ENCODE measurements at places on chromosomes 13 and 19.

DNA sequence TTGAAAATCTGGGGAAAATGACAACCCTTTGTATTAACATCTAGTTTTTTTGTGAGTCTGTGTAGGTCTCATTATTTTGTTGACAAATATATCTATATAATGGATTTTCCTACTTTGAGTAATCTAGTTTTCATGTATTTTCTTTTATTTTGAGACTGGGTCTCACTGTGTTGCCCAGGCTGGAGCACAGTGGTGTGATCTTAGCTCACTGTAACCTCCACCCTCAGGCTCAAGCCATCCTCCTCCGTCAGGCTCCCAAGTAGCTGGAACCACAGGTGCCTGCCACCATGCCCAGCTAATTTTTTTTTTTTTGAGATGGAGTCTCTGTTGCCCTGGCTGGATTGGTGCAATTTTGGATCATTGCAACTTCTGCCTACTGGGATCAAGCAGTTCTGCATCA lies 9.2 kb downstream of the ZNF525 start:
- ATAC-seq = no peak

- ATAC-seq = no peak
These were observed 2.3 kb upstream of the ADAMTS10 start for GRCh38 chr19:8612807-8613171.

- ATAC-seq = no peak
These were observed 93.5 kb downstream of the ZDHHC20 start for GRCh38 chr13:21365574-21365973.

DNA sequence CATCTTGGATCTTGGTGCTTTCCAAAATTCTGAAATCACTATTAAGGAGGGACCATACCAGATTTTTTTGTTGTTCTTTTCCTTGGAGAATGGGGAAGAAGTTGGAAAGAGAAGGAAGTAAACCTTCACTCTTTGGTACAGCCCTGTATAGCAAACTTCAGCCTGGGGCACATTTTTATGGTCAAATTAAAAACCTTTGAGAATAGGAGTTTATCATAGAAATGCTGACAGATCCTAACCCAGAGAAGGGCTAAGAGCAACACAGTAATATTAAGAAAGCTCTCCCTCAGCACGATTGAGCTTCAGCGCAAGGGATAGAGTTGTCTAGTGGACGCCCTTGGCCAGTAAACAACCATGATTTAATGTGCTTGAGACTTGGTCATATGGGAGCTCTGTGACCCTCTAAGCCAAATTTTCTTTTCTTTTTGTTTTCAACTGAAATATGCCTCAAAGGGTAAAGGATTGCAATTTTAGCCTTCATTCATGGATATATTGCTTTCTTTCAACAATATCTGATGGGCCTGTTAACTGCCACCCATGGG lies 294.3 kb upstream of the MAB21L1 start:
- no peak for ATAC-seq

- no peak for ATAC-seq
These were observed 53.3 kb upstream of the SOX1 start for GRCh38 chr13:112013665-112014064.

DNA sequence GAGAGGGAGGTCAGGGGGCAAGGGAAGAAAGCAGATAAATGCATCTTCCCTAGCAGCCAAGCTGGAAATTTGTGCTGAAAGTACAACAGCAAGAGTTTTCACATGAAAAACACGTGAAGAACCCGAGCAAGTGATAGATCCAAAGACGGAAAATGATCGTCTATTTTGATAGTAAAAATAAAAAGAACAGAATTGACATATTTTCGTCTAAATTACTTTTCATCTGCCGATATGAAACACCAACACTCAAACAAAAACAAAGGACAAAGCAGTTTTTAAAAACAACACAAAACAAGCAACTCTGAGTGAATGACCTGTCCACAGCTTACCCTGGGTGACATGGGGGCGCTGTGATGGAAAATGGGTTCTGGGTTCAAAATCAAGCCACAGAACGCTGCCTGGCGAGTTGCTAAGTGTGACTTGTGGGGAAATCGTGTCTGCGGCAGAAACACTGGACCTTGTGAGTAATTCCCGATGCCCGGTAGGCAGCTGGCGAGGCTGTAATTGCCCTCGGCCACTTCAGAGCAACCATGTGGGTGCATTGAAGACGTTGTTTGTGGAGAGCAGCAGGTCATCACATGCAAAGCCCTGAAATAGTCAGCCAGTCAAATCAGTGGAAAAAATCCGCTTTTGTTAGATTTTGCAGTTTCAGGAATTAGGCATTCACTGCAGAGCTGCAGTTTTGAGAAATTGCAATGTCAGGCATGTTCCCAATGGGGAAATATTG lies 7.4 kb downstream of the SOX1 start:
- no peak for ATAC-seq

GRCh38 chr13:48072304-48072703 lies 22.6 kb downstream of the MED4 start:
- ATAC-seq = no peak

Measured in SK-N-SH treated with all-trans-retinoic acid at 6 μM for 48 hours (cell line).